ENCODE measurements at places on chromosomes 3 and 15.

GRCh38 chr3:38740537-38740936, 75.5 kb downstream of the SCN10A start:
- DNase-seq, result no peak

DNA sequence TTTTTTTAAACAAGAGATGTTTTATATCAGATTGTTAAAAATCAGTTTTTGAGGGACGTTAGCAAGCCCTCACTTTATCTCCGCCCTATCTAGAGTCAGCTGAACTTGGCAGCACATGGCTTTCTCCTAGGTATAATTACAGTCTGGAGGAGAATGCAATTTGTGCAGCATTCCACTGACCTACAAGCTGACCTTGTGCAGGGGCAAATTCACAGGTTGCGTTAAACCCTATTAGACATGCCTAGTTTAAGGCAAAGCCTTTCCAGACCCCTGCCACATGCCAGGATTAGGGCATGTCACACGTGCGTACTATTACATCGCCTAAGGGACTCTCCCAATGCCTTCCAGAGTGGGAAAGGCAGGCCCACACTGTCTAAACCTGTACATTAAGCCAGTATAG, 224.0 kb downstream of the GREM1 start:
- DNase-seq, result no peak

GRCh38 chr3:23112491-23112890, 90.6 kb upstream of the UBE2E2 start:
- DNase-seq, result no peak

GRCh38 chr3:27311400-27311799, 57.8 kb downstream of the NEK10 start:
- no peak for DNase-seq

- DNase-seq, result no peak
Measured at GRCh38 chr3:55597641-55598040, 110.5 kb upstream of the WNT5A start.

GRCh38 chr3:10006048-10006761, 19.6 kb upstream of the EMC3 start:
- DNase-seq, result no peak
